Psoas muscle (tissue), 8 donors: ENCODE measurements at places on chromosomes 7 and 10. TPM values are rescaled to one million over a fixed set of nuclear protein-coding genes. Genes with fewer than 3 reads are reported as not detected.

GRCh38 chr10:80191589-80192270, 13.6 kb downstream of the ANXA11 start:
- no peak for DNase-seq

SPDYE5 gene
- not detected for total RNA-seq

DNA sequence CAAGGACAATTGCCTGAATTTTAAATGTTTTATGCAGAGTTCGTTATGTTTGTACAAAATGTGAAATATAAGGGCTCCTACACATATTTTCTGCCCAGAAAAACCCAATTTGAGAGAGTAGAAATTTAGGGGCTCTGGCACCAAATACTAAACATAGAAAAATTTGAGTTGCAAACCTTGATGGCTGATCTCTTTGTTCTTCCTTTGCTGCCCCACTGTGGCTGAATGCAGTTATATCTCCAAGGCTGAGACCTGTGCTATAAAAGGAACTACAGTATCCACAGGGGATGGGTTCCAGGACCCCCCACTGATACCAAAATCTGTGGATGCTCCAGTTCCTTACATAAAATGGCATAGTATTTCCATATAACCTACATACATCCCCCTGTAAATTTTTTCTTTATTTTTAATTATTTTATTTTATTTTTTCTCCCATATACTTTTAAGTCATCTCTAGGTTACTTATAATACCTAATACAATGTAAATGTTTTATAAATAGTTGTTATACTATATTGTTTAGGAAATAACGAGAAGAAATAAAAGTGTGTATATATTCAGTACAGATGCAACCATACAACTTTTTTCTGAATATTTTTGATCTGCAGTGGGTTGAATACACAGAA, 22.5 kb downstream of the CFAP43 start:
- DNase-seq, result no peak

TMEM254 gene
- 2.1 TPM for total RNA-seq

DNA sequence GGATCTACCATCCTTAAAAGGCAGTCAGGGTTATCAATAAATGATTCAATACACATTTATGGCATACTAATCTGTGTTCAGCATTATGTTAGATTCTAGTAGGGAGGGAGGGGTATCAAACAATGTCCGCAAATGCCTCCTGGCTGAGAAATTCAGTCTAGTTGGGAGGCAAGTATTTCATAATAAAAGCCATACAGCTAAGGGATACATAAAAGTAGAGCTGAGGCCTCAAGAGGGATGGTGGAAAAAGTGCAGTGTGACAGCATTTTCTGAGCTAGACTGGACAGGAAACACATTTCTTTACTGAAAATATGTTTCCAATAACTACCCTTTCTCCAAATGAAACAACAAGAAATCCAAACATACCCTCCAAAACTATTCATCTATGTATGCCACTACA, 152.8 kb upstream of the LRRN3 start:
- DNase-seq, result no peak

GRCh38 chr7:25849500-25850184, 302.4 kb upstream of the NFE2L3 start:
- DNase-seq, result no peak
